ENCODE measurements at places on chromosomes 1 and 21.

DNA sequence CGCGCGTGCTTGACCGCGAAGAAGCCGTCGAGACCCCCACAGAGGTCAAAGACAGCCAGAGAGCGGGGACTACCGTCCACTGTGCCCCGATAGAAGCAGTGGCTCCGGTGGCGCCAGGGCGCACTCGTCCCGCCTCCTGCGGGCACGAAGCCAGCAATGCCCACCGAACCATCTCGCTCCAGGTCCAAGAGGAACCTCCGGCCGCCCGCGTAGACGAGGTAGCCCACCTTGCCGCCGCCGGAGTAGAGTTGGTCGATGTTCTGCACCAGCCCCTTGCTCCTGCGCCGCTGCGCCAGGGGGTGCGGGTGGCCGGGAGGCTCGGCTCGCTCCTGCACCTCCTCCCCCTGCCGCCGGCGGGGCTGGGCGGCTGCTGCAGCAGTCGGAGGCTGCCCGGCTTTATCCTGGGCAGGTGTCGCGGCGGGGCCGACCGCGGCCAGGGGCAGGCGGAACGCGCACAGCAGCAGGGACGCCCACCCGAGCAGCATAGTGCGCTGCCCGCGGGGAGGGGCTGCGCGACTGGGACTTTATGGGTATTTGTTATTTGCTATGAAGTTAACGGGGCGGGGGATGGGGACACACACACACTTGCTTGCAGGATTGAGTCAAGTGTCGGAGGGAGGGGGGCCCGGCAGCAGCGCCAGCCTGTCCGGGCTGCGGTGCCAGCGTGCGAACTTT lies 844 bp downstream of the ADAMTS5 start:
- peaks cover 4% of the 10 kb centered on the region for H3K4me1 ChIP-seq
- no peak for DNase-seq
- no peaks in the 10 kb centered on the region for H3K27me3 ChIP-seq
- H3K4me3 ChIP-seq = peak overlapping the region; percentile 83
- peak overlapping the region; percentile 85 for H3K27ac ChIP-seq

- no peaks in the 10 kb centered on the region for H3K4me1 ChIP-seq
- H3K27me3 ChIP-seq = no peaks in the 10 kb centered on the region
- no peak overlapping the region for H3K27ac ChIP-seq
- no peak for DNase-seq
- H3K4me3 ChIP-seq = no peak overlapping the region
- H3K36me3 ChIP-seq = no peaks in the 10 kb centered on the region
Measured at GRCh38 chr1:242023805-242024204, 24.9 kb upstream of the MAP1LC3C start.

DNA sequence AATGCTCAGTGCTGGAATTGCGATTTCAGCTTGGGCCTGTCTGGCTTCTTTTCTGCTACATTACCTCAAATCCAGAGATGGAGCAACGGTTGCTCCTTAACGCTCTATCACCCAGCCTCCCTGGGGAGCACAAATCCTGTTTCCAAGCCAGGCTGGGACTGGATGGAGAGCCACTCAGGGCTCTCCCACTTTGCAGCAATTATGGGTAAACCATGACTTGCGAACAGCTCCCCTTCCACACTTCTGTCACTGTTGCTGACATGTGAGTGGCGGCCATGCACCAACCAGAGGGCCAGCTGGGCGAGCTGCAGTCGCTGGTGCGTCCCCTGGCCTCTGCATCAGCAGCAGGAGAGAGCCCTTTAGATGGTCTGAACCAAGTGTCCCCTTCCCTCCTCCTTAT lies 65.1 kb upstream of the RAB4A start:
- DNase-seq = no peak
- no peaks in the 10 kb centered on the region for H3K27me3 ChIP-seq
- no peaks in the 10 kb centered on the region for H3K4me1 ChIP-seq
- H3K4me3 ChIP-seq = no peak overlapping the region
- H3K36me3 ChIP-seq = no peaks in the 10 kb centered on the region

DNA sequence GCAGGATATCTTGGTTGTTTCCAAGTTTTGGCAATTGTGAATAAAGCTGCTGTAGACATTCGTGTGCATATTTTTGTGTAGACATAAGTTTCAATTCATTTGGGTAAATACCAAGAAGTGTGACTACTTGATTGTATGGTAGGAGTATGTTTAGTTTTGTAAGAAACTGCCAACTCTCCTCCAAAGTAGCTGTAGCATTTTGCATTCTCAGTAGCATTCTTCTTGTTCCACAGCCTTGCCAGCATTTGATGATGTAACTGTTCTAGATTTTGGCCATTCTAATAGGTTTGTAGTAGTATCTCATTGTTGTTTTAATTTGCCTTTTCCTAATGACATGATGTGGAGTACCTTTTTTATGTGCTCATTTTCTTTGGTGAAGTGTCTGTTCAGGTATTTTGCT lies 38.6 kb upstream of the PLA2G4A start:
- no peak for DNase-seq
- H3K4me3 ChIP-seq = no peak overlapping the region
- H3K27ac ChIP-seq = no peak overlapping the region
- no peaks in the 10 kb centered on the region for H3K4me1 ChIP-seq

DNA sequence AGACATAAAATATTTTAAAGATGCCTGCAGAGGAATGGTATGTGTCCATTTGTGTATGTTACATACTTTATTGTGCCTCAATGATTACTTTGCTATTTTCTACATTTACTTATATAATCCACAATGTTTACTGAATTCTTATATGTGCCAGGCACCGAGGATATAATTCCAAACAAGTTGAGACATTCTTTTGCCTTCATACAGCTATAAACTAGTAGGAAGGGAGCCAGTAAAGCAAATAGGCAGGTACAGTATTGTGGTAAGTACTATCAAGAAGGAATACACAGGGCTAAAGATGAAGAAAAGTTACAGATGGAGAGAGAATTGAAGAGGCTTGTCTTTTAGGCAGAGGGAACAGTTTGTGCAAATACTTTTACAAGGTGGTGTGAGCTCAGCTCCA lies 131.6 kb downstream of the DISP1 start:
- no peak overlapping the region for H3K27ac ChIP-seq
- no peaks in the 10 kb centered on the region for H3K27me3 ChIP-seq
- H3K36me3 ChIP-seq = no peaks in the 10 kb centered on the region
- no peak for DNase-seq
- H3K4me1 ChIP-seq = no peaks in the 10 kb centered on the region

GRCh38 chr1:24996983-24997893 lies 67.2 kb upstream of the RUNX3 start:
- no peak overlapping the region for H3K4me3 ChIP-seq
- no peak overlapping the region for H3K27ac ChIP-seq
- no peaks in the 10 kb centered on the region for H3K27me3 ChIP-seq
- no peaks in the 10 kb centered on the region for H3K4me1 ChIP-seq
- no peaks in the 10 kb centered on the region for H3K36me3 ChIP-seq

DNA sequence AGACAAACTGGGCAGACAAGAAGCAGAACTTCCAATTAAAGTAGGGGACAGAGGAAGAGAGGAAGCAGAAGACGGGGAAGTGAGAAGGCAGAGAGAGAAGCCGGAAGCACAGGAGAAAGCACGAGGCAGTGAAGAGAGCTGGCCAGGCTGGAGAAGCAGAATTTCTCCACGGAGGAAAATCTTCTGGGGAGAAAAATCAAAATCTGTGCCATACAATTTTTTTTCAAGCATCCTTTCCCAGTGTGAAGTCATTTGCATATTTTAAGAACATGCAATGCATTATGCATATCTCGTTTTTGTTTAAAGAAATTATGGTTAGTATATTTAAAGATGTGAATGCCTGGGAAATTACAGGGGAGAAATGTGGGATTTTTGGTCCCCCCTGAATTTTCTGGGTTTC lies 7.3 kb upstream of the CAMK2N1 start:
- H3K27ac ChIP-seq = no peak overlapping the region
- H3K36me3 ChIP-seq = peaks cover 2% of the 10 kb centered on the region
- H3K27me3 ChIP-seq = no peaks in the 10 kb centered on the region
- DNase-seq = no peak
- peaks cover 16% of the 10 kb centered on the region for H3K4me1 ChIP-seq

DNA sequence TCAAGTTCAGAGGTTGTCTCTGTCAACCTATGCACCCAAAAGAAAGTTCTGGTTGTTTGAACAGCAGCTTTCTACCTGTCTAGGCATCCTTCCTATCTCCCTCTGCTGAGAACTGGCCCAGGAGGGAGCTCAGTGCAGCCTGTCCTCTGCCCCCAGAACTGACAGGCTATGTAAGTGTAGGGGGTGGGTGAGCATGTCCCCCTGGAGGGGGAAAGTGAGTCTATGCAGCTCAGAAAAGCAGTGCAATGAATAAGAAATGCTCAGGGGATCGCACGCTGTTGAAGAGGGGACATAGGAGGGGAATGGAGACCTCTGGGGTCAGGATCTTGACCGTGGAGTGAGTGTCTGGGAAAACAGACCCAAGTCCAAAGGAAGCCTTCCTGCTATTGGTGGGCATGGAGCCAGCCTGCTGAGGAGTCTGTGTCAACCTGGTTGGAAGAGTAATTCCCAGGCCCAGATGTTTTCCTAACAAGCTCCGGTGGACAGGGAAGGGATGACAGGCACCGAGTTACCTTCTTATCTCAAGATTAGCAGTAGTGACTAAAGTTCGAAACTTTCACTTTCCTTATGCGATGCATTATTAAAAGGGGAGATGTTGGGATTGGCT lies 26.1 kb upstream of the FHAD1 start:
- no peak overlapping the region for H3K27ac ChIP-seq
- no peak for DNase-seq
- no peaks in the 10 kb centered on the region for H3K27me3 ChIP-seq
- no peaks in the 10 kb centered on the region for H3K4me1 ChIP-seq

DNA sequence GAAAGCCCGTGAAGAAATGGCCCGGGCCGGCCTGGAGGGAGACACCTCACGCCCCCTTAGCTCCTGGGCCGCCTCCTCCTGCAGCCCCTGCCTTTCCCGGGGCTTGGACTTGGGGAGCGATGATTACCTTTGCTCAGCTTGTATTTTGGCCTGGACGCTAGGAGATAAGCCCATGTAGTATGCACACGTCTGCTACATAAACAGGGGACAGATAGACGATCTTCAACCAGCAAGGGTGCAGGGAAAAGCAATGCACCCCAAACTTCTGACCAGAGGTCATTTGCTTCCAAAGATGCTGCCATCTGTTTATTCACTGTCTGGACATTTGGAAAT lies 936 bp downstream of the TP73 start:
- H3K27me3 ChIP-seq = peaks cover 40% of the 10 kb centered on the region
- H3K27ac ChIP-seq = no peak overlapping the region
- H3K4me1 ChIP-seq = no peaks in the 10 kb centered on the region
- no peak for DNase-seq
- no peak overlapping the region for H3K4me3 ChIP-seq

DNA sequence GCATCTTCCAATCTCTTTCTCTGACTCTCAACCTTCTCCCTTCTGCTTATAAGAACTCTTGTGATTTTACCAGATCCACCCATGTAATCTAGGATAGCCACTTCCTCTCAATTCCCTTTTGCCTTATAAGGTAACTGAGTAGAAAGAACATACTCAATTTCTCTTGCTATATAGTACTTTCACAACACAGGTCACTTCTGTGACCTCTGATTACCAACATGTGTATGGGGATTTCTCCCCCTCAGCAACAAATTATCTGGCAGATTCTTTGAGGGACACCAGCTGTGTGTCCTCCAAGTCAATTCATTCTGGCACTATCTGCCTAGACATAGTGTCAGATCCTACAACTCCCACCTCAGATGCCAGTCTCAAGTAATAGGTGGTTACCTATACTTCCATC lies 62.5 kb downstream of the IL23R start:
- H3K4me3 ChIP-seq = no peak overlapping the region
- H3K4me1 ChIP-seq = no peaks in the 10 kb centered on the region

DNA sequence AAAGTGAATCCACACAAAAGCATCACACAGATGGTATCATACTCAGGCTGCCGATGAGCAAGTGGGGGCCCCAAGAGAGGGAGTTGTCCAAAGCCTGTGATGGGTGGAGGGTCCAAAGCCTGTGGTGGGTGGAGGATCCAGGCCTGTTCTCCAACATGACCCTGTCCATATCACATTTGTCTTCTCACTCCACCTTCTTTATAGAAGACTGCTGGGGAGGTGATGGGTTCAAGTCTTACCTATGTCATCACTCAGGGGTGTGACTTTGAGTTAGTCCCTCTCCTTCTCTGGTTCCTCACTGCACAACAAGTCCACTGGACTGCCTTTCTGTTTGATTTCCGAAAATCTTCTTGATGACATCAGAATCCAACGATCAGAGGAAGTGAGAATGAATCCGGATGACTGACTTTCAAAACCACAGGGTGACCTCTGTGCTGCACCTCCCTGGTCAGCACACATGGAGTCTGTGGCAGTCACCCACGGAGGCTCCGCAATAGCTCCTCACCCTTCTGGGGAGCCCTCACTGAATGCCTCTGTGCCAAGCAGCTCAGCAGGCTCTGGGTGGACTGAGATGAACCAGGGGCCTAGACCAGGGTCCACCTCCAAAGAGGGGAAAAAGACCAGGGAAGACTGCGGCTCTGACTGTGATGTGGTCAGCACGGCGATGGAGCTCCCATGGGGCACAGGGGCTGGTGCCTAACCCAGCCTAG lies 166.8 kb downstream of the HIVEP3 start:
- H3K4me3 ChIP-seq = no peak overlapping the region
- H3K36me3 ChIP-seq = no peaks in the 10 kb centered on the region
- peak; percentile 91 for DNase-seq
- H3K27ac ChIP-seq = peak overlapping the region; percentile 11

DNA sequence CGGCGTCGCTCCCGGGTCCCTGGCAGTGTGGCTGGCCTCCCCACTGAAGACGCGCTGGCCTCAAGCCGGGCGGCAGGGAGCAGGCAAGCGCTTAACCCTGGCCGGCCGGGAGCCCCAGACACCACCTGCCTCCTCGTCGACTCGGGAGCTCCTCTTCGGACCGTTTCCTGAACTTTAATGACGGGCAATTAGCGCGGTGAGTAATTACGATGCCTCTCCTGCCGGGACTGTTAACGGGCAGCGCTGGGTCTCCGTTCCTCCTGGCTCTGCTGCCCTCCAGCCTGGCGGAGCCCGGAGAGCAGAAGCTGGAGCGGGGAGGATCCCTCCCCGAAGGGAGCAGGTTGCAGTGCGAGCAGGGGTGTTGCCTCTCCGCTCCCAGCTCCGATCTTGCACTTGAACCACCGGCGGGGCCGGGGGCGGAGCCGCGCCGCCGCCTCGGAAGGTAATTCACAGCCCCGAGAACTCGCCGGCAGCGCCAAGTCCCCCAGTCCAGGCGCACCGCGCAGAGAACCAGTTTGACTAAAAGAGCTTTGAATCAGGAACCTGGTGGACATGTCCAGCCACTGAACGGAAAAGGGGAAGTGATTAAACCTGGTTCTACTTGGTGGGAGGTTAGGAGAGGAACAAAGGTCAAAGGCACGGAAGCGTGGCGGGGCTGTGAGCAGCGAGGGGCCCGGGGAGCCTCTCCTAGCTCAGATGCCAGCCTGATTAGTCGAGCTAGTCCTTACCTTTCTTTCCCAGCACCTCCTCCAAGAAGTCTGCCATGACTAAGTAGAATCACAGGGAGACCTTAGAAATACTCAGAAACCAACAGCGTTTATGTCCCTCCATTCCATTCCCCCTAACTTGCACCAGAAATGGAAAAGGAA lies 18.3 kb upstream of the PLEKHA6 start:
- no peak overlapping the region for H3K27ac ChIP-seq
- no peaks in the 10 kb centered on the region for H3K36me3 ChIP-seq
- no peaks in the 10 kb centered on the region for H3K4me1 ChIP-seq
- no peak for DNase-seq
- H3K27me3 ChIP-seq = peaks cover 60% of the 10 kb centered on the region
- H3K4me3 ChIP-seq = peak overlapping the region; percentile 44

GRCh38 chr1:63073309-63074306 lies 248.8 kb upstream of the FOXD3 start:
- H3K4me3 ChIP-seq = no peak overlapping the region
- H3K36me3 ChIP-seq = no peaks in the 10 kb centered on the region
- H3K27ac ChIP-seq = no peak overlapping the region
- no peak for DNase-seq

- H3K4me3 ChIP-seq = no peak overlapping the region
- no peaks in the 10 kb centered on the region for H3K27me3 ChIP-seq
- DNase-seq = no peak
- no peaks in the 10 kb centered on the region for H3K36me3 ChIP-seq
- no peaks in the 10 kb centered on the region for H3K4me1 ChIP-seq
- H3K27ac ChIP-seq = no peak overlapping the region
Measured at GRCh38 chr1:63651161-63651701, 58.0 kb downstream of the PGM1 start.
